ENCODE measurements at places on chromosomes 2 and 18. TPM values are rescaled to one million over a fixed set of nuclear protein-coding genes. Genes with fewer than 3 reads are reported as not detected.
A peak's percentile ranks its signal among the peaks of the same experiment; 100 is the strongest.

The SLC30A3 gene
- total RNA-seq: 0.27 TPM

GRCh38 chr2:192126912-192127311, 67.8 kb downstream of the TMEFF2 start:
- no peak for DNase-seq

DNA sequence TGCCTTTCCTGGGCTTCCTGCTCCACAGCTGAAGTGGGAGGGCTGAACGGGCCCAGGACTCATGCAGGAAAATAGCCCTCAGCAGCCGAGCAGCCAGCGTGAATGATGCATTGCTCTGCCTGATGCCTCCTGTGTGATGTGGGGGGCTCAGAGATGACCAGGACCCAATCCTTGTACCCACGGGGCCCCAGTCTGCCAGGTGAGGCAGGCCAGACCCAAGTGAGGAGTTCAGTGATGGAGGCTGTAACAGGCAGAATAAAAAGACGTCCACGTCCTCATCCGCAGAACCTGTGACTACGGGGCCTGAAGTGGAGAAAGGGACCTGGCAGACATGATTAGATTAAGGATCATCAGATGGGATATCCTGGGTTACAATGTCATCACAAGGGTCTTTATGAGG, 194.9 kb upstream of the HDAC4 start:
- peak; percentile 1 for DNase-seq

GRCh38 chr18:45733535-45733934, 9.6 kb downstream of the SLC14A1 start:
- no peak for DNase-seq

DNA sequence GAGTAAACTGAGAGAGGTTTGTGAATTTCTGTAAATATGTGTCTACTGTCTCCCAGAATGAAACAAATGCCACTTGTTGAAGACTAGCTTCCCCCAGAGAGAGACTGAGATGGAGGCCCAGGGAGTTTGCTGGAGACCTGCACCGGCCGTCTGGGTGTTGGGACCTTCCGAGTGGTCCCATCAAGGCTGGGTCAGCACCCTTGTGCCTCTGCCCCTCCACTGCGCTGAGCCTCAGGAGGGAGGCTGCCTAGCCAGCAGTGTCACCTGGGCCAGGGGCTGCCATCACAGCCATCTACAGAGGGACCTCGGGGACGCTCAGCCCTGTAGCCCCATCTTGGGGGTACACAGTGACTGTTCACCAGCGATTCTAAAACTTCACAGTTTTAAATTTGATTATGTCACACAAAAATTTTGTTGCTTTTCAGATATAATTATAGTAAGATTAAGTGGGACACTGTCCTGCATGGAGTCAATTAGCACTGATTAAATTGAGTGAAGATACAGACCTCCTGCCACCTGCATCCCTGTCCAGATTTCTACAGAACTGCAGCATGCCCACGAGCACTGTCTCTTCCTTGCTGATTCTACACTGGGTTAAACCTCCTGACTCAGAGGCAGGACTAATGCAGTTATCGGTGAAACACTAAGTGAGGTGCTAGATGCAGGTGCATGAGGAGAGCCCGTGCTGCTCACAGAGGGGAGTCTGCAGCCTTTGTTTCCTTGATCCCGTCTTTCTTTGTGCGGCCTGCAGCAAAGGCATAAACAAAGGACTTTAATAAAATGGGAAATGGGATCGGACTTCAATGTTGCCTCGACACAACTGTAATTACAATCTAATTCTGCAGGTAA, 50.5 kb downstream of the TMEM18 start:
- DNase-seq: no peak

- DNase-seq: no peak
These were observed 1.6 kb downstream of the WDFY1 start for GRCh38 chr2:223943561-223944008.

The DYNAP gene
- not detected for total RNA-seq

The MGAT4A gene
- 15.7 TPM for total RNA-seq

DNA sequence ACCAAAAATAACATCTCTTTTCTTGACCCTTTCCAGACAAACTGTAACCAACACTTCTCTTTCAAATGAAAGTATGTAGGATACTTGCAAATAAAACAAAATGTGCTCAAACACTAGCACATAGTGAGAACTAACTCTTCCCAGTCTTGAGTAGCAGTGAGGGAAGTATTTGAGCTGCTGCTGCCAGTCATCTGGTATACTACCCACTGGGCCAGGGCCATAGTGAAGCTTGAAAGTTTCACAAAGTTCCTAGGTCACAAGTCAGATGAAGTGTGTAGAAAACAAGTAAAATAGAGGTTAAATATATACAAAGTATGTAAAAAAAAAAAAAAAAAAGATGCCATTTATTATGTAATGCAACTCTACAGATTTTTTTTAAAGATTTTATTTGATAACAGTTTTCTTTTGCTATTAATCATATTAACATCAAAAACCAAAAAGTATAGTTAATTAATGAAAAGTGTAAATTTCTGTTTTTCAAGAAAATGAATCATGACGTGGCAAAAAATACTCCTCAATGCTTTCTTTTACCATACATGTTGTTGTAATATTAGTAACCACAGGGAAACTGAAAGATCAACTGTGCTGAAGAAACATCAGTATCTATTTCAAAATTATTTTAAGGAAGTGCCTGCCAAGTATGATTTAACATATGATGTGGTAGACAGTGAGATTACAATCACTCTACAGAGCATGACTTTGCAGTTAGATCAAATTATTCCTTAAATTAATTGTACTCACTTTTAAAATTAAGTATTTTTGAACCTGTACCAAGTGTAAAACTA, 21.6 kb upstream of the TRIB2 start:
- DNase-seq: no peak

DNA sequence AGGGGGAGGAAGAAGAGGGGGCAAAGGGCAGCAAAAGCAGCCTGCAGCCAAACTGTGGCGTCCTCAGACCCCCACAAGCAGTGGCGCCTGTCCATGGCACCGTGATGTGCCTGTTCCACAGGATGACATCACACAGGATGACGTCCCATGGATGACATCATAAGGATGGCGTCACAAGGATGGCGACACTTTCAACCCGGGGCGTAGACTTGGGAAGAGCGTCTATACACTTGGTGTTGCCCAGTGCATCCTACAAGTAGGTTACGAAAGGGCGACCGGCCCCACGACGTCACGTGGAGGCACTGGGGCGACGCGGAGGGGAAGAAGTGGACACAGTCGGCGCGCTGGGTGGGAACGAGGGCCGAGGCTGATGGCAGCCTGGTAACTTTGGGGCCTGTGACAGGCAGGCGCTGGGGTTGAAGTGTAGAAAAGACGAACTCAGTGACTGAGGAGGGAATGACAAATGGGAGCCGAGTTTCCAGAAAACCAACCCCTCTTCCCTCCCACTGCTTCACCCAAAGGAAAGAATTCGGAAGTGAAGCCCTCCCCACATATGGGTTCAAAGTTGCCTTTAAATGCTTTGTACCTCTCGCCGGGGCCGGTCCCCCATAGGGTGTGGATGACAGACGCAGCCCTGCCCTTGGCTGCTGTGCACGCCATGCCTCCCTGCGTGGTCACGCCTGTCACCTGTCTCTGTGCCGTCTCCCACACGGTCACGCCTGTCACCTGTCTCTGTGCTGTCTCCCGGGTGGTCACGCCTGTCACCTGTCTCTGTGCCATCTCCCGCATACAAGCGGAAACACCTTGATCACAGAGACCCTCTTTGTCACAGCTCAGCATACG, 13.4 kb upstream of the KCNG2 start:
- DNase-seq: peak; percentile 5

- DNase-seq: no peak
These were observed 162.5 kb downstream of the CCDC102B start for GRCh38 chr18:68960355-68960754.

The CCDC102B gene
- 1.8 TPM for total RNA-seq

The SERPINB5 gene
- not detected for total RNA-seq

The VAMP8 gene
- 145 TPM for total RNA-seq

DNA sequence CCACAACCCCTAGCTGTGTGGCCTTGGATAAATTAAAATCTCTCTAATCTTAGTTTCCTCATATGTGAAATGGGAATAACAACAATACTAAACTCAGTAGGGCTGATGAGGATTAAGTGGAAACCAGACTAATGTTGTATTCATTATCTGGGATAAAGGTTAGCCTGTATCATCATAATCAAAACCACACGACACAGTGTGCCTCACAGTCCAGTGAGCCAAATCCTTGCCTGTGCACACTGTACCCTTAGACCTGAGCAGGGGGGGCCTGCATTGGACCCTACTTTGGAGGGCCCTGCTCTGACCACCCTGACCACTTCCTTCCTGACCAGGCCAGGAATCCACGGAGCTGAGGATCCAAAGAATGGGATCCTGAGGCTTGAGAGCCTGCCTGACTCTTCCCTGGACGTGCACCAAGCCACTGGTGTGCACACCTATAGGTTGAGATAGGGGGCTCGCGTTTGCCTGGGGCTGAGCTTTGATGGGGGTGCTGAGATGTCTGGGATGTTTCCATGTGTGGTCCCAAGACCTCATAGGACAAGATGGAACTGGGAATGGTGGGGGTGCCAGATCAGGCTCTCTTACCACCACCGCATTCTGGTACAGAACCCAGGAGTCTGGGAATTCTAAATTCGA, 69.7 kb downstream of the TGOLN2 start:
- no peak for DNase-seq

GRCh38 chr2:218482651-218483050, 63.7 kb downstream of the VIL1 start:
- no peak for DNase-seq

- DNase-seq: no peak
These were observed 68.0 kb upstream of the CRIM1 start for GRCh38 chr2:36287363-36288275.

GRCh38 chr18:21408681-21409080, 166.6 kb downstream of the GREB1L start:
- no peak for DNase-seq

The GEN1 gene
- total RNA-seq: 141 TPM

DNA sequence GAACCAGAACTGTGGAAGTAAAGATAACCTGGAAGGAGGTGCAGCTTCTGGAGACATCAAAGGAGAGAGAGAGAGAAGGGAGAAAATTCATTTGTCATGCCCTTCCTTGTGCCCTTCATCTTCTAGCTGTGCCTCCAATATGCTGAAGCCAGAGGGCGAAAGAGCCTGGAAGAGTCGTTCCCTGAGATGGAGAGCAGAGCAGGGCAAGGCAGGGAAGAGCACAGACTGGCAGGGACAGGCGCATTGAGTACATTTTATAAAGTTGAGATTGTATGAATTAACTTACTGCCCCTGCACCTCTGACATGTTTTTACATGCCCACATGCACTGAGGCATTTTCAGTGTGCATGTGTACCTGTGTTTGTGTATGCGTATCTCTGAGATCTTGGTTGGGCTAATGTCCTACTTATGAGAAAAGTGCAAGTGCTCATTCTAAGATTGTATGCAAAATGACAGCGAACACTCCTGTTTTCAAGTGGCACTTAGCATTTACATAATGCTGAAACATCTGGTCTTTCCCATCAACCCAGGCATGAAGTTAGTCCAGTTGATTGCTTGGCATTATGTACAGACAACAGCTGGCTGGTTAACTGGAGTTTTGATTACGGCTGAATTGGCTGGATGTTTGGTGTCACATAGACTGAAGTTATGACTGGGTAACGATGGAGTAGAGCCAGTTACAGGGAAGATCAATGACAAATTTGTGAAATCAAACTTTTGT, 23.7 kb upstream of the MMADHC start:
- DNase-seq: no peak

Measured in activated B cell treated with CpG ODN at 0.5 μM for 24 hours (primary cell).